ENCODE measurements at places on chromosomes 2 and 18.

GRCh38 chr2:57558312-57558711 is 488.3 kb upstream of the VRK2 start:
- no peak for DNase-seq

- no peak for DNase-seq
These were observed 18.9 kb downstream of the LTBP1 start for GRCh38 chr2:32965523-32966171.

- DNase-seq: no peak
These were observed 11.4 kb downstream of the CHST10 start for GRCh38 chr2:100406120-100406508.

- DNase-seq: no peak
These were observed 115.8 kb upstream of the CWC22 start for GRCh38 chr2:180122874-180123273.

DNA sequence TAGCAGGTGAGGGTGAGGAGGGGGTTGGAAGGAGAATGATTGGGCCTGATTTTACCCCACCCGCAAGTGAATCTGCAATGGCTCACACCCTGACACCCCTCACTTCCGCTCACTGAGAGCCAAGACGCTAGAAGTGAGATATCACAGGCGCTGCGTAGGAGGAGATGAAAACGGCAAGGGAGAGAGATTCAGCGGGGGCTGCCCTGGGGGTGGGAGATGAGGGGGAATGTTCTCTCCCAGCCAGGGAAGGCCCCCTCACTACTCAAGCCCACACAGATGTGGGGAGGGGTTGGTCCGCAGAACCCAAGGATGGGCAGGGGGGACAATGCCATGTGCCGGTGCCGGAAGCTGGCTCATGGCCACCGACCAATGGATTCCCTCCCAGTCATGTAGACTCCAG is 32.9 kb downstream of the LOXHD1 start:
- DNase-seq: no peak

DNA sequence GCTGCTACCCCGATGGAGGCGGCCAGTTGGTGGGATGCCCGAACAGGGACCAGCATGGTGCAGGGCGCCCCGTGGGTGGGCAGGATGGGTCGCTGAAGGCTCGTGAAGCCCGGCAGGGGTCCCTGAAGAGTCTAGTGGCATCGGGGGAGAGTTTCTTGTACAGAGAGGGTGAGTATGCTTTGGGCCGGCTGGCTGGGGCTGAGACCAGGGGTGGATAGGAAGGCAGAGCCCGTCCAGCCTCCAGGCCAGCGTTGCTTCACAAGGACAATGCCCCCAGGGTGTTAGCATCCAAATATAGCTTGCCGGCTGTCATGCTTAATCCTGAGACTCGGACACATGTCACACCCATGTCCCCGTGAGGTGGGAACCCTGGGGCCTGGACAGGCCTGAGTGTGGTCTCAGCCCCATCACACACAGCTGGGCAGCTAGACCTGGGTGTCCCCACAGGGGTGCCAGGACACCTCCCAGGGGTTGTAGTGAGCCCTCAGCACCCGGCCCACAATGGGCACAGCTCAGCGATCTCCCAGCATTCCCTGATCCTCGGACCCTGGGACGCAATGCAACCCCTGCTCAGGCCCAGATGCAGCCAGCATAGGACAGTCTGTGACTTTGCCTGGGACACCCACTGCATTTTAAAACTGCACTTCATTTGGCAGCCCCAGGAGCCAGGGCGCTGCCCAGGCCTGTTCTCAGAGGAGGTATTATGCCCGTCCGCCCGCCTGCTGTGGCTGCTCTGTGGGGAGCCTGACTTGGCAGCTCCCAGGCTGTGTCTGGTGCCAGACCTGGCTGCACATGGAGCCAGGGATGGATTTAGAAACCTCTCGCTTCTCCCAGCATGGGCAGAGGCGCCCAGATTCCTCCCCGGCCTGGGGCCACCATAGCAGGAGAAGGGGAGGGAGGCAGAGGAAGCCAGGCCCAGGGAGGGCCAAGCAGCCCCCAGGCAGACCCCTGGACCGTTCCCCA is 36.4 kb downstream of the RAMP1 start:
- peak; percentile 43 for DNase-seq

GRCh38 chr2:3343012-3343411 is 34.6 kb downstream of the EIPR1 start:
- DNase-seq: no peak

GRCh38 chr18:46920653-46921052 is 3.3 kb downstream of the KATNAL2 start:
- DNase-seq: no peak

GRCh38 chr2:40455661-40456060 is 3.8 kb upstream of the SLC8A1 start:
- DNase-seq: no peak

GRCh38 chr18:23724681-23725080 is 35.4 kb downstream of the LAMA3 start:
- no peak for DNase-seq

DNA sequence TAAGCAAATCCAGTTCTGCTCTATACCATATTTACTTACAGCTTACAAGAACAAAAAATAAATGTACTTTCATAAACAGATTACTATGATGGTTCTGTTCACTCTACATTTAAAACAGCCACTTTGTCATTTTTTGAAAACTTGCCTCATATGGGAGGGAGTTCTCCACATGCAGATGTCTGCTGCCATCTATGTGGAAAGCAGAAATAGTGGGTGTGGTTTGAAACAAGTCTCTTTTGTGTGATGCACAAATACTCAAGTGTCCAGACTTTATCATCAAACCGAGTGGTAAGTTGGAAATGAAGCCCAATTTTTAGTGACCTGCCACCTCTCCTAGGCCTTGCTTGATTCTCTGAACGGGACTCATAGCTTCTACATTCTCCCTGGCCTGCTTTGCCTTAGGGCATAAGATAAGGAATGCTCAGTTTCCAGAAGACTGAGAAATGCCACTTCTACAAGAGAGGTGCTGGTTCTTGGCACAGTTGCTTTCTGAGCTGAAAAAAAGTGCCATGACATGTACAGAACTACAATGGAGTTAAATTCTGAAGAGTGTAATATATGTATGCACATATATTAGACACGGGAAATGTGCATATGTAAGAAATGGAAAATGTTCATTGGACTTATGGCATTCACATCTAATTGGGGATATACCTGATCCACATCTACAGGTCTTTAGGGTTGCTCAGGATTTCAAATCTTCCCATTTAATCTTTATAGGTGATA is 221.0 kb downstream of the SLC8A1 start:
- no peak for DNase-seq

DNA sequence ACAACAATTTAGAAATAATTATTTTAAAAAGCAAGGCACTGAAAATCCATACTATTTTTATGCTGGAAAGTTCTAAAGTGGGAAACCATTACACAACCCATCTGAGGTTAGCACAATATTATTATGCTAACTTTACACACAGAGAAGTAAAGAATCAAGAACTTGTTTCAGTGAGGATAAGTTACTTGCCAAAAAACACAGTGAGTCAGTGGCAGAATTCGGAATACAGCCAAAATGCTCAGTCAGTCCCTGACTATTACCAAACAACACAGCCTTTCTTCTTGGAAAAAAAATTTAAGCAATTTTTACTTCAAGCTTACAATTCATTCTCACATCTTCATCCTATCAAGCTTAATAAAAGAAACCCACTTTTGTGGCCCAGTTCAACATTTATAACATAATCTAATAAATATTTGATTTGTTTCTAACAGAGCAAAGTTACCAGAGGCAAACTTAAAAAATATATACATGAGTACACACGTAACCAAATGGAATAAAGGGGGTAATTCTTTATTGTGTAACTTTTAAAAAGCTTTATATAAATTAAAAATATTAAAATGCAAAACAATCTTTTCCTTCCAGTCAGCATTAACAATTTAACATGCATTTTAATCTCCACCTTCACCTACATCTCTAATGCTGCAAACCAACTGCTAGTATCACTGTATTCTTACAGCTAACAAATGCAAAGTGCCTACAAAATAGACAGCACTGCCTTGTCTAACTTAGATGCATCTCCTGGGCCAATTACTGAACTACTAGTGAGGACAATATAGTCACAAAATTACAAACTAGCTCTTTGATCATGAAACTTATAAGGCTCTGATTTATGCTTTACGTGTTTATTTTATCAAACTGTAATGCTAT is 55.2 kb downstream of the CCDC88A start:
- no peak for DNase-seq

DNA sequence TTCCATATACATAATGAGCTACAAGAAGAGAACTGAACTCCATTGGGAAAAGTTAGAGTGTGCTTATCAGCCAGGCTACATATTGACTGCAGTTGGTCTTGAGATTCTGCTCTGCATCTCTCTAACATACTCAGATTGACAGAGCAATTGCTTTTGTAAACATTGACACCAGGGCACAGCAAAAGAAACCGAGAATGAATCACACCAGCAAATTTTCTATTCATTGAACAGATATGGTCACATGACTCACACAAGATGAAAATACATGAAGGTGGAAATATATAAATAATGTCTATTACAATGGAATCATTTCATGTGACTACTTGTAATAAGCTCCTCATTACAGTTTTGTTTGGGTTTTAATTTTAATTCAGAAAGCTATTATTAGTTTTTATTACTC is 691.9 kb upstream of the TMEFF2 start:
- DNase-seq: no peak

GRCh38 chr2:84732897-84733778 is 147.7 kb downstream of the TRABD2A start:
- DNase-seq: no peak

DNA sequence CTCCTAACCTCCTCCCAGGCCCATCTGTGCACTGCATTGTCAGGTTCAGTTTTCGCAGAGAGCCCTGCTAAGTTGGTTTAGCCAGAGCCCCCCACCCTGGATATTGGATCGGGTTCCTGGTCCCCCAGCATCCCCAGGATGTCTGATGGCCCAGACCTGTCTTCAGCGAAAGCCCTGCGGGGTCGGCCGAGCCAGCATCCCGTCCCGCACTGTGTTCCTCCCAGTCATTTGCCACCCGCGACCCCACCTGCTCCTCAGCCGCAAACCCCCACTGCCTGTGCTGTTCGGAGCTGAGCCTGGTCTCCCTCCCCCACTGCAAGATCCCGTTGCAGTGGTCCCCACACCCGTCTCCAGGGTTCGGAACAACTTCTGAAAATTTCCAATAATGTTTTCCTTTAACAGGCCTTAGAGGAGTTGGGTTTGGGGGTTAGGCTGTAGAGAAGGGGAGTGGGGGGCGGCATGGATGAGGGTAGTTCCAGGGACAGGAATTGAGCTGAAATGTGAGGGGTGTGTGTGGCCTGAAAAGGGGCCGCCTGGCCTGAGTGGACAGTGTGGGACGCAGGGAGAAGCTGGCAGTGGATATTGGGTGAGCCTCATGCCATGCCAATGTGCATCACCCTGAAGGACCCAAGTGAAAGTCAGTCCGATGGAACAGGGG is 1.6 kb upstream of the COPS9 start:
- DNase-seq: peak; percentile 44

DNA sequence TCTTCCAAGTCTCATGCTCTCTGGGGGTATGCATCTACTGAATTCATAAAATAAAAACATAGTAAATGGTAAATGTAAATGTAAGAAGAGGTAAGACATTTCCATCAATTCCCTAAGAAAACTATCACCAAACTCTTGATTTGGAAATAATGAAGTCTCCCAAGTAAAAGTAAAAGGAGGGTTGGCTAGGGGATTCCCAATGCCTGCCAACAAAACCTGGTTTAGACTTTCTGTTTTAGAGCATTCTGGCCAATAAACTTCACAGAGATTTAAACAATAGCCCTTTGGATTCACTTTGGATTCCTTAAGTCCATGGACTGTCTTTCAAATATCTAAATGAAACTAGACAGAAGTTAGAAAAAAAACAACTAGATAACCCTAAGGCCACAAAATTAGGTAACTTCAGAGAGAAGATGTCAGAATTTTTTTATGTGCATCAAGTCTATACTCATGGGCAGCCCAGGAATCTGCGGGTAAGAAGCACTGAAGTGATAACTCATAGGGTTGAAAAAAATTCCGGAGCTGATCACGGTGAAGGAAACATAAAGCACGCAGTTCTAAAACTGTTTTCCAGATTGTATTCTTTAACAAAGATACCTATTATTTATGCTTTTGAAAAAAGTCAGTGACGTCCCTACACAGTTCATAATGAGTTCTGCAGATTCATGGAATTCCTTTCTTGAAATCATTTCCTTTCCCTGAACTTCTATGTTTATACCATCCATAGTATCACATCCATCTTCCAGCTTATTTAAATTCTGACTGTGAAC is 263.6 kb downstream of the AFF3 start:
- DNase-seq: no peak

DNA sequence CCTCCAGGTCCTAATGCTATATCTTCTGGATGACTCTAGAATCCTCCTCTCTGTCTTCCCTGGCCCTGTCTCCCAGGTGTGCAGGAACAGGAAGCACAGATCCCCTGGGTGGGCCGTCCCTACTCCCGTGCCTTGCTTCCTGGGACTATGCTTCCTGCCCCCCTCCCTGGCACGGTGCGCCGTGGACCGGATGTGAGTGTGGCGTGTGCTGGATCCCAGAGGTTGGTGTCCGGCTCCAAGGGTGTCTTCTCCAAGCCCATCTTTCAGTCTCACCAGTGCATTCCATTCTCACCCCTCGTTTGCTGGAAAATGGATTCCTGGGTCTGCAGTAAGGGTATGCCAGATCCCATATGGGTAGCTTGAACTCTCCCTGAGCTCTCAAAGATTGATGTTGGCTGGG is 144.4 kb upstream of the TWIST2 start:
- DNase-seq: peak; percentile 16

GRCh38 chr2:108460345-108461037 is 11.5 kb downstream of the GCC2 start:
- no peak for DNase-seq

GRCh38 chr18:3948958-3949357 is 499.0 kb downstream of the TGIF1 start:
- no peak for DNase-seq

- DNase-seq: peak; percentile 74
These were observed 7.4 kb upstream of the B3GNT7 start for GRCh38 chr2:231387904-231388724.

DNA sequence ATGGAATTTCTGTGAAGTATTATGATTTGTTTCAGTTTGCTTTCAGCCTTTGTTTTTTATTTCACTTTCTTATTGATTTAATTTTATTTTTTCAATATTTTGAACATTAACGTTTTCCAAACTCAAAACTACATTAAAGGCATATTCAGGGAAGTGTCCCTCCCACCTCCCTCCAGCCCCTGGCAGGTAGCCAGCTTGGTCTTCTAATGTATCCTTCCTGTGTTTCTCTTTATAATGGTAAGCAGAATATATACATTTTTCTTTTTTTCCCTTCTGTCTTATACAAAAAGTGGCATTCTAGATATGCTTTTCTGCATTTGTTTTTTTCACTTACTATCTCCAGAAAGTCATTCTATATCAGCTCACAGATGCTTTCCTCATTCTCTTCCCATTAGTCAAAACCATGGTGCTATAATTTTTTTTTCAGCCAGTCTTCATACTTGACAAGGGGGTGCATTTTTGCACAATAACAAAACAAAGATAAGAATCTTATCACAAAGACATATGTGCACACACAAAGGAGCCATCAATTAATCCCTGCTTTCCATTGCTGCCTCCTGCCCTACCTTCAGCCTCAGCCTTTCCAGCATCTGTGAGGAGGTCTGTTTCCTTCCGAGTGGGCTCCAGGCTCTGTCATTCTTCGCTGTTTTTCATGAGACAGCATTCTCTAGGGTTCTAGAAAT is 33.7 kb upstream of the TMEM177 start:
- DNase-seq: no peak
